ENCODE measurements at places on chromosomes 2 and 18.

GRCh38 chr2:108923019-108923700 is 65.9 kb downstream of the EDAR start:
- no peak for DNase-seq

GRCh38 chr2:203675086-203675485 is 31.4 kb upstream of the CD28 start:
- DNase-seq: peak; percentile 71

GRCh38 chr2:241944821-241945220 is 75.3 kb downstream of the RTP5 start:
- DNase-seq: no peak

DNA sequence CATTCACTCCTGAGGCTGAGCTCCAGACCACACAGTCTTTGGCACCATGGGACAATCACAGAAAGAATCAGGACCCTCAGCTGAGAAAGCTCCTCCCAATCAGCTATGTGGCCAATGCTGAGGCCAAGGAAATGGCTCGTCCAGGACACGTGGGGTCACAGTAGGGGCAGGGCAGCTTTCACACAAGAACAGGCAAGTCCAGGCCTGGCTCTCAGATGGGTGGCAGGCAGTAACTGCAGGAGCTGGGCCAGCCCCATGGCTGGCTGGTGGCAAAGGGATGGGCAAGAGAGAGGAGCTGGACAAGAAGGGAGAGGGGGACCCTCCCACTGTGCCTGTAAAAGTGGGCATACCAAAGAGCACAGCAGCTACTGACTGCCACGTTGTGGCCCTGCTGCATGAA is 12.2 kb upstream of the EDAR start:
- DNase-seq: no peak

DNA sequence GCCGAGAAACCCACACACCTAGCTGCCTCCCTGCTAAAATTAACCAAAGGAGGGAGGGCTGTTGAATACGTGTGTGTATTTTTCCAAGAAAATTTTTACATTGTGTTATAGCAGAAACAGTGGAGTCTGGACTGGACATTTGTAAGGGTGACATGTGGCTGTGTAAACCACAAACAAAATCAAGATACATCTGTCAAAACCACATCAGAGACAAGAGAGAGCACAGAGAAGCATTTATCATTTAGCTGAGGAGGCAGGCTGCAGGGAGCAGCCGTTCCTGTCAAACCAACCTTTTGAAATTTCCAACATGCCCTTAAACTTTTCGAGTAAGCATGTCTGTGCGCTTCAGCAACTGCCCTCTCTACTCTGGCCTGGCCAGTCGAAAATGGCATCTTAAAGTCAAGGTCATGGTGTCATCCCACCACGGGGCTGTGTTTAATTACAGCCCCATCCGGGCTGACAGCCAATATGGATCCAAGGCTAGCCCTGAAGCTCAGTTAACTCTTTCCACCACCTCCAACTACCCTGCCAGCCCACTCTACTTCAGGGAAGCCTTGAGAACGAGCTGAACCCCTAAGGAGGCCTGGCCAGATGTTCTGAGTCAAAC is 8.4 kb downstream of the BCL11A start:
- DNase-seq: no peak
